ENCODE measurements at places on chromosomes 11 and 22.

- DNase-seq = no peak
Observed at GRCh38 chr11:61914471-61915171, 2.7 kb downstream of the RAB3IL1 start.

DNA sequence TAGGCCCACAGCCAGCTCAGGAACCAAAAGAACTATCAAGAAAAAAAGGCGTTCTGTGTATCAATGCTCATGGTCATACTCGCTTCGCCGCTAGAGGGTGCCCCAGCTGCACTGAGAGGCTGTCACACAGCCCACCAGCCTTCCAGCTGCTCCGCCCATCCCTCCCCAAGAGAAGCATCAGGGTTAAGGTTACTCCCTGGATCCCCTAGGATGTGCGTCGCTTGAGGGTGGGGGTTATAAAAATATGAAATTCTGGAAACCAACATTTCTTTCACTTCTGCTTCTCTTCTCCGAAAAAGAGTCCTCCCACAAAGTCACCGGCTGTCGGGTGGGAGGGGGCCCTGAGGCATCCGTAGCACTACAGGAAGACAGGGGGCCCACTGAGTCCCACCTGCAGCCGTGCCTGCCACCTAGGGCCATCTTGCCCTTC, 1.7 kb downstream of the CBX6 start:
- DNase-seq = peak; percentile 94

DNA sequence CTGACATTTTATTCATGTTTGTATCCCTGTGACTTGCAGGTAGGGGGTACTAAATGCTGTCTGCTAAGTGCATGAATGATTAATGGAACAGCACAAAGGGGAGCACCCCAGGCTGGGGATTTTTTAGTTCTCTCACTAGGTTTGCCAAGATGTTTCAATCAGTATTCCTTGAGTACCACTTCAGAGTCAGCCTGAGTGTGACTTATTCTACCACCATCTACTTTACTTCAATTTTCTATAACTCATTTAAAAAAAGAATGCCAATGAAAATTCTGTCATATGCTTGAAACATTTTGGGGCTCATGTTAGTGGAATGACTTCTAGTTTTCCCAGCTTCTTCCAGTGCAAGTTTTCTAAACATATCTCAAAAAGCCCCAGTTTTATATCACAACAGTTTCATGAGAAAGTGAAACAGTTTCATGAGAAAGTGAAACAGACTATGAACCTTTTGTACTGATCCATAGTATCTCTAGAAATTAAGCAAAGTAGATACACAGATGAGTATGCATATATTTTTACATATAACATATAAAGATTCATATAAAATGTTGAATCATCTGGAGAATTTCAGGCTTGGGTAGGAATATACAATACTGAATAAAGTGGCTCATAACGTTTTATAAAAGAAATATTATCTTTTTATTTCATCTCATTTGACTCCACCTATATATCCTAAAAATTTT, 252.4 kb downstream of the GRM5 start:
- DNase-seq = no peak

- no peak for DNase-seq
Observed at GRCh38 chr22:30158744-30159500, 78.7 kb downstream of the HORMAD2 start.

- DNase-seq = no peak
Observed at GRCh38 chr11:15579287-15580001, 464.7 kb downstream of the INSC start.

- DNase-seq = no peak
Observed at GRCh38 chr11:102879801-102880200, 5.0 kb upstream of the MMP12 start.

DNA sequence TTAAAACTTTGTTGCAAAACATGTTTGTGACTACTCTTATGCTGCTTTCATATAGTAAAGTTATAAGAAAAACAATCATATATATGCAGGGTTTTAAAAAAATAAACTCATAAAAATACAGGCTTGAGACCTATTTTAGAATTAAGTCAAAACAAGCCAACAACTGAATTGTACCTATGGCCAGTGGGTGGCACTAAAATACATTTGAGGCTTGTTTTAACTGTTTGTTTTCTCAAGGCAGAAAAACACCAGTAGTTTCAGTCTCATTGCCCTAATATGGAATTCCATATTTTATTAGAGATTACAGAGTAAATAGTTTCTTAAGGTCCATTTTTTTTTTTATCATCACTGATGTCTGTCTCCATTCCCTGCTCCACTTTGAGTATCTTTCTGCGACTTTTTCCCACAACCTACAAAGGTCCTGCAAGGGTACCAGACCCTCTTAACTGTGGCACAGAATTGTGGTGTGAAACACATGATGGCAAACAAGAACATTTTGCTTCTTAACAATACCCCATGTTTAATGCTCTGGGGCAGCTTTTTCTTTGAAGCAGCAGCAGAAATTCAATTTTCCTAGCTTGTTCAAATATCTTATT, 8.5 kb upstream of the CCDC89 start:
- DNase-seq = no peak

DNA sequence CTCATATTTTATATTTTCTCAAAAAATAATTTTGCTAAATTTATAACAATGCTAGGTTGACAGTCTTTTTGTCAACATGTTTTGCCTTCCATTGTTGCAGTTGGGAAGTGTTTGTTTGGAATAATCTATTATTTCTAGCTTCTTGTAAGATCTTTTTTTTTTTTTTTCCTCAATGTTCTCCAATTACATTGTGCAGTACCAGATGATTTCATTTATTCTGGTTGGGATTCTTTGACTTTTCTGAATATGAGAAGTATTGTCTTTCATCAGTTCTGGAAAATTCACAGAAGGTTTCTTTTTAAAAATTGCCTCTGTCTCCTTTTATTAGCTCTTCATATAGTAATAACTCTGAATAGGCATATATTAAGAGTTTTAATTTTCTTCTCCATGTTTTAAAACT, 245.4 kb downstream of the DYNC2H1 start:
- no peak for DNase-seq

GRCh38 chr11:43585877-43586608, 94.5 kb upstream of the HSD17B12 start:
- no peak for DNase-seq

DNA sequence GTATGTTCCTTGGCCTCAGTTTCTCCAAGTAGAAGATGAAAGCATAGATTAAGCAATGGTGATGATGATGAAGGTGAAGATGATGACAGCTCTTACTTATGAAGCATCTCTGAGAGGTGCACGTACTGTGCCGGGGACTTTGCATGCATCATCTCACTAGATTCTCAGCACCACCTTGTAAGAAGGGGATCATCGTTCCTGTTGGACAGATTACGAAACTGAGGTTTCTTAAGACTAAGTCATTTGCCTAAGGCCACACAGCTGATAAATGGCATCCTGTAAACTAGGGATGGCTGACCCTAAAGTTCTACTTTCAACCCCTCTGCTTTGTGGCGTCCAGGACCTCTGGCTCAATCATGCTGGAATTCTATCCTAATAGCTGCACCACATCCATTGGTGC, 8.7 kb downstream of the MS4A15 start:
- DNase-seq = no peak

DNA sequence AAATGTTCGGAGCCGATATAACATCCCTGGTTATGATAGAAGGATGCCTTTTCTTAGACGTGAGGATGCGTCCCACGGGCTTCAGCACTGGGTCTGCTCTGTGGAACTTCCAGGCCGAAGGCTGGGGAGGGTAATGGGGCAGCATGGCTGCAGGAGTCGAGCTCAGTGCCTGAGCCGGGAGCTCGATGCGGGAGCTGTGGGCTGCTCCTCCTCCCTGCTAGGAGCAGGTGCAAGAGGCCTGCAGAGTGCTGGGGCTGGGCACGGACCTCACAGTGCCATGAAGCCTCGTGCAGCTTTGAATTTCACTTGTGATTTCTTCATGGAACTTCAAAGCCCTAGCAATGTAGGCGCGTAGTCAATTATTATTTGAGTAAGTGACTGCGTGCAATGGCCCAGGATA, 6.0 kb downstream of the TUBA8 start:
- DNase-seq = no peak

- DNase-seq = no peak
Observed at GRCh38 chr22:32539631-32540421, 65.2 kb downstream of the FBXO7 start.

DNA sequence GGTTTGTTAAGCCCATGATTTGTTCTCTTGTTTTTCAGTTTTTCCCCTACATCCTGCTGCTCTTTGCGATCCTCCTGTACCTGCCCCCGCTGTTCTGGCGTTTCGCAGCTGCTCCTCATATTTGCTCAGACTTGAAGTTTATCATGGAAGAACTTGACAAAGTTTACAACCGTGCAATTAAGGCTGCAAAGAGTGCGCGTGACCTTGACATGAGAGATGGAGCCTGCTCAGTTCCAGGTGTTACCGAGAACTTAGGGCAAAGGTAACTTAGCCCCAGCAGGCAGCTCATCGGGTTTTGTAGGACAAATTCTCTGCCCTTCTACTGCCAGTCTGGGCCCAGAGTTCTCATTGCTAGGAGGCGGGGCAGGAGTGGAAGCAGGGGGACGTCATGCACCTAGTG, 49.7 kb downstream of the PANX1 start:
- DNase-seq = no peak

- no peak for DNase-seq
Observed at GRCh38 chr11:94584978-94585377, 17.8 kb downstream of the PIWIL4 start.

DNA sequence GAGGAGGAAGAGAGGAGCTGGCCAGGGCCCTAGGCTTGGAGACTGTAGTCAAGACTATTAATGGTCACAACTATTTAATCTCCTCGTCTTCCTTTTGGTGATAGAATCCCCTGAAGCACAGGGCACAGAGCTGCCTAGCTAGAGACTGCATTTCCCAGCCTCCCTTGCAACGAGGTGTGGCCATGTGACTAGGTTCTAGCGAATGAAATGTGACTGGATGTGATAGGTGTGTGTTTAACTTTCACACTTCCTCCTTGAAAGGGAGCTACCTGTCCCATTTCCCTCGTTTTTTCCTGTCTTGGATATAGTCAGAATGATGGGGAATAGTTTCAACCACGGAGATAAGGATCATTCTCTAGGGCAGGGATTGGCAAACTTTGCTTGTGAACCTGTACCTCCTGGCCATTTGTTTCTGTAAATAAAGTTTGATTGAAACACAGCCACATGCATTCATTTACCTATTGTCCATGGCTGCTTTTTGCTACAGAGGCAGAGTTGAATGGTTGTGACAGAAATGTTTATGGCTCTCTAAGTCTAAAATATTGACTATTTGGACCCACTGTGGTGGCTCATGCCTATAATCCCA, 313.5 kb downstream of the MIAT start:
- no peak for DNase-seq

GRCh38 chr22:17009640-17010291, 1.7 kb upstream of the GAB4 start:
- DNase-seq = no peak

DNA sequence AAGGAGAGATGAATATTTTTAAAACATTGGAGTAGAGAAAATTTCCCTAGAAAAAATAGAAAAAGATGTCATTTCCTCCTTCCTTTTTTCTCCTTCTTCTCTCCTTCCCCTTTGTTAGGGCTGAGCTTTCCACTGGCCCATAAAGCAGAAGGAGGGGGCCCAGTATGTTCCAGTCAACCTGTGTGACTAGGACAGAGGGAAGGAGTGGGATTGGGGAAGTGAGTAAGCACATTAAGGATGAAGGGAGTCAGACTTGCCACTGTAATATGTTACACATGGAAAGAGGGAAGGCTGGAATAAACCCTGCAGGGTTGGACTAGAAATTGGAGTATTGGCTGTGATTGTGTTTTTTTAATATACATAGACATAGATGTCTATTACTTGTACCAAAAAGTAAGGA, 20.1 kb upstream of the SPINDOC start:
- DNase-seq = no peak

- peak; percentile 62 for DNase-seq
Observed at GRCh38 chr22:43090130-43090789, 1.1 kb upstream of the TTLL1 start.

DNA sequence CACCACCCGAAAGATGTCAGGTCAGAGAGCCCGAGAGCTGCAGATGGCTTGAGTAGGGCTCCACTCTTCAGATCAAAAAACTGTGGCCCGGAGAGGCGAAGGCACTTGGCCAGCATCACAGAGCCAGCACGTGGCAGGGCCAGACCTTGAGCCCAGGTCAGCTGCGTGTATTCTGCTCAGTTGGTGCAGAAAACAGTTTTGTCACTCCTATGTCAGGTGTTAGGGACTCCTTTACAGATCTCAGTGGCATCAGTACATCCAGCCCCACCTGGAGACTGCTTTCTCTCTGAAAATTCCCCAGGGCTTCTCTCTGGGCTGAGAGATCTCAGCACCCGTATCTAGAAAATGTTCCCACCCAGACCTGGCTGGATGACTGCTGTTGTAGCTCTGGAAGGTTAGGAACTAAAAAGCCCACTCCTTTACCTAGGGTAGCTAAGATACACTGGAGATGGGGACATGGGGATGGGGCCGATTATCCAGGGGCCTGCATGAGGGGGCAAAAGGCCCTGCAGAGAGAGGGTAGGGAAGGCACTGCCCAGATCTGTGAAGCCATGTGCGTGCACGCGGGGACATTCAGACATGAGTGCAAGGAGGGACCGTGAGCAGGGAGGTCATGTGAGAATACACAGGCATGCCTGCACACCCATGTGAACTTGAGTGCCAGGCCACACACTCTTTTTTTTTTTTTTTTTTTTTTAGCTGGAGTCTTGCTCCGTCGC, 3.4 kb downstream of the APOA1 start:
- DNase-seq = no peak

DNA sequence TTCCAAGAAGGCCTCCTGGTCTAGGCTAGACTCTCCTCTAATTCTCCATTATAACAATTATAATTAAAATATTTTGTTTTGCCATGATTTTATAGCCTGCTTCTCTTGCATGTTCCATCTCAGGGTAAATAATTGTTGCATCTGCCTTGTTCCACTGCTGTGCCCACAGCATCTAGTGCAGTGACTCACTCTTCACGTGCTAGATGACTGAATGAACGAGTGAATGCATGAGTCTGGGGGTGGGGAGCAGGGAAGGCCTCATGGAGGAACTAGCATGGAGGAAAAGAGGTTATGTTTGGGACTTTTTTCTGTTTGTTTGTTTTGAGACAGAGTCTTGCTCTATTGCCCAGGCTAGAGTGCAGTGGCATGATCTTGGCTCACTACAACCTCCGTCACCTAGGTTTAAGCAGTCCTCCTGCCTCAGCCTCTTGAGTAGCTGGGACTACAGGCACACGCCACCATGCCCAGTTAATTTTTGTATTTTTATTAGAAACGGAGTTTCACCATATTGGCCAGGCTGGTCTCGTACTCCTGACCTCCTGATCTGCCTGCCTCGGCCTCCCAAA, 5.2 kb upstream of the OAF start:
- DNase-seq = no peak

- no peak for DNase-seq
Observed at GRCh38 chr11:114964676-114965214, 286.4 kb downstream of the NXPE2 start.

DNA sequence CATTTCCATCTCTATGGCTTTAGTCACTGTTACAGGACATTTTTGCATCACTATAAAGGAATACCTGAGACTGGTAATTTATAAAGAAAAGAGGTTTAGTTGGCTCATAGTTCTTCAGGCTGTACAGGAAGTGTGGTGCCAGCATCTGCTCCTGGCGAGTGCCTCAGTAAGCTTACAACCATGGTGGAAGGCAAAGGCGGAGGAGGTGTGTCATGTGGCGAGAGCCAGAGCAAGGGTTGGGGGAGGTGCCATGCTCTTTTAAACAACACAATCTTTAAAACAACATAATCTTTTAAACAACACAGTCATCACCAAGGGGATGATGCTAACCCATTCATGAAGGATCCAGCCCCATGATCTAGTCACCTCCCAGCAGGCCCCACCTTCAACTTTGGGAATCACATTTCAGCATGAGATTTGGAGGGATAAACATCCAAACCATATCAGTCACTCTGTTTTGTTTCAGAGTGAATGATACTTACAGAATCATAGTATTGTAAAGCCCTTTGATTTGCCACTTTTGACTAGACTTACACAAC, 103.3 kb downstream of the PDE3B start:
- no peak for DNase-seq
